ENCODE measurements at places on chromosomes 2 and 18.

DNA sequence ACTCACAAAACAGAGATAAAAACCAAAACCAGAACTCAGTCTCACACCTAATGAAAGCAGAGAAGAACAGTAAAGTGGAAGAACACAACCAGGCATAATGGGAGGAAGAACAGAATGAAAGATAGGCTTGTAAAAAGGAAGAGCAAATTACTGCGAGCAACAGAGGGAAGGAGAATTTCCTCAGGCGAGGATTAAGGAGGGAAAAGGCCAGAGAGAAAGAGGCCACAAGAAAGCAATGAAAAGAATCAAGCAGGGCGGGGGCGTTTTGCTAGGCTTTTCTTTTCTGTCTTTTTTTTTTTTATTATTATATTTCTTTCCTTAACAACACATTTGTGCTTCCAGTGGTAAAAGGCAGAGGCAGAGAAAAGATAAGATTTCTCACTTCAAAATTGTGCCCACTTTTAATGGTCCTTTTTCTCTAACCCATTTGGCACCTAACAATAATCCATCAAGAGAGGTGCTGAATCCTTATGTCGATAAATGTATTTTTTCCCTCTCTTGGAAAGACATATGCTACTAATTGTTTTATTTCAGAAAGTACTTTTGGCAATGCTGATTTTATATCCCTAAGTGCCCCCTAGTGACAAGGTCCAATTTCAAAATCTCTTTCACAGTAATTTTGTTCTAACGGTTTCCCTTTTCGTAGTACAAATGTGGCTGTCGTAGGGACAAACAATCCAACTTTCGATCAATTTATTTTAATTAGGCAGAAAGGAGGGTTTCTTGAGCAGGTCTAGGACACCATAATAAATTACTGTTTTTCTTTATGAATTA lies 138.7 kb upstream of the AQP4 start:
- no peak for DNase-seq

DNA sequence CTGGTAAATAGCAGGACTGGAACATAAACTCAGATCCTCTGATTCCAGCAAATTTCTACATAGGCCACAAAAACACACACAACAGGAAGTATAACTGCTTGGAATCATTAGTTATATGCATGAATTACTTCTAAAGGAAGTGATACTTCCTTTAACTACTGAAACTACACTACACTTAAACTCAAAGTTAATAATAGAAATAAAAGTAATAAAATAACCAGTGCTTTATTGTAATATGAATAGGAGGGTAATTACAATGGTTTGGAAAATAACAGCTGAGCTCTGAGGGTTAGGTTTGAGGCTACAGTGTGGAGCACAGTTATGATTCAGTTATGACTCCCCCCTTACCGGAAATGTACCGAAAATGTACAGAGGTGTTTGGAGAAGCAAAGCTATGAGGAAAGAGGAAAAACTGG lies 18.5 kb upstream of the POLI start:
- no peak for DNase-seq

DNA sequence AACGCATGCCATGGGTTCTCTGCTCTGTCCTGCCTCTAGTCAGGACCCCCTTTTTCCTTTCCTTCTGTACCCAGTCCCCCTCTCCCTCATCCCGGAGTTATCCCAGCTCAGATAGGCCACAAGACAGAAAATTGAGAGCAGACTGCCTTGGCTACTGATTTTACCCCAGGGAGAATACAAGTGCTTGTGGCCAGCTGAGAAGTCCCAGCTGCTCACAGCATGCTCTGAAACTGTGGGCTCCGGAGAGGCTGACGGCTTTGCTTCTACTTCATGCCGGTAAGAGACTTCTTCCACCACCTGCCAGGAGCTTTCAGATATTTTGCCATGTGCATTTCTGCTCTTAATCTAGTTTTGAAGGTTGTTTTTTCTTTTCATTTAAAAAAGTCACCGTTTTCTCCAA lies 20.0 kb upstream of the SIX2 start:
- DNase-seq: no peak

- DNase-seq: no peak
Measured at GRCh38 chr2:64135421-64135820, 8.8 kb downstream of the PELI1 start.

- peak; percentile 23 for DNase-seq
Measured at GRCh38 chr2:100071335-100072043, 70.9 kb downstream of the AFF3 start.

Data from HepG2 (cell line).